ENCODE measurements at places on chromosomes 1 and 21.

DNA sequence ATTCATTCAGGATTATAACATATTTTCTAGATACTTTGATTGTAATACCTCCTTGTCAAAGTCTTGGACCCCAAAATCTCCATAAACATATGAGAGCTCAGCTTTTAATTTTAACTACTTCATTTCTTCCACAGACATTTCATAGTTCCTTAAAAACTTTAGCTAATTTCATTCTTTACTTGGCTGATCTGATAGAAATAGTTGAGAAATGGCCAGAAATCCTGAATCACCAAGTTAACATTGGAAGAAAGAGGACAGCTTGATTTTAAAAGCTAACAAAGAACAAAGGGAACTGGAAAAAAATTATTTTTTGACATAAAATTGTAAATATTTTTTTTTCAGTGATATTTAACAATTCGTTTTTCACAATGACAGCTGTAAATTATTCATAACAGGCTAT is 216.5 kb downstream of the NTNG1 start:
- DNase-seq = no peak

- DNase-seq = no peak
Measured at GRCh38 chr1:55965981-55966461, 613.3 kb downstream of the PLPP3 start.

DNA sequence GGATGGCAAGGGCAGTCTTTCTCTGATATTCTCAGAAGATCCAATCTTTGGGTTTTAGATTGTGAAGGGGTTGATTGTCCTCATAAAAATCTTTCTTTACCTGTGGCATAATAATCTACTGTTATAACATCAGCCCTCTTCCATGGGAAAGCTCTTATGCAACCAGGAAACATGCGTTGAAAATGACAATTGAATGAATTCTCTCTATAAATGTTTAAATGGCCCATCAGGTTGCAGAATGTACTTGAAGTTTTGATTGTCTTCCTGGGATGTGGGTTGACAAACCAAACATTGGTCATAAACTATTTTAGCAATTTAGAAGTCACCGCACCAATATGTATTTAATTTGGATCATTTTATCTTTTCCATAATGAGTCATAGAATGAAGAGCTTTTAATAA is 31.7 kb upstream of the ITLN1 start:
- no peak for DNase-seq

GRCh38 chr1:18360251-18360650 is 120.5 kb upstream of the KLHDC7A start:
- DNase-seq = no peak

- DNase-seq = no peak
Measured at GRCh38 chr1:89254658-89255287, 17.9 kb downstream of the GBP5 start.

- DNase-seq = no peak
Measured at GRCh38 chr21:29231756-29232529, 66.8 kb upstream of the BACH1 start.

GRCh38 chr1:40983286-40983685 is 3.8 kb downstream of the CTPS1 start:
- no peak for DNase-seq

DNA sequence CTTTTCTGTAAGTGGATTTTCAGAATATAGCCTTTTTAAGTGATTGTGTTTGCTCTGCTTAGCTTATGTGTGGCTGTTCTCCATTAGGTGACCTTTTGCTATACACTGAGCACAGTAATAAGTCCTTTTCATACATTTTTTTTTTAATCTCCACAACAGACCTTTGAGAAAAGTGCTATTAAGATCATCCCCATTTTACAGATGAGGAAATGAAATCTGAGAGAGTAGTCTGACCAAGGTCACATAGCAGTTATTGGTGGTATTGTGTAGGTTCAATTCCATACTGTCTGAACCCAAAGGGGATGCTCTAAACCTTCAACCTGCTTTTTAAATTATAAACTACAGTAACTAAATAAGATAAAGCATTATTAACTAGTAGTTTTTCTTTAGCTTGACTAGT is 1.7 kb downstream of the PRRC2C start:
- DNase-seq = no peak

DNA sequence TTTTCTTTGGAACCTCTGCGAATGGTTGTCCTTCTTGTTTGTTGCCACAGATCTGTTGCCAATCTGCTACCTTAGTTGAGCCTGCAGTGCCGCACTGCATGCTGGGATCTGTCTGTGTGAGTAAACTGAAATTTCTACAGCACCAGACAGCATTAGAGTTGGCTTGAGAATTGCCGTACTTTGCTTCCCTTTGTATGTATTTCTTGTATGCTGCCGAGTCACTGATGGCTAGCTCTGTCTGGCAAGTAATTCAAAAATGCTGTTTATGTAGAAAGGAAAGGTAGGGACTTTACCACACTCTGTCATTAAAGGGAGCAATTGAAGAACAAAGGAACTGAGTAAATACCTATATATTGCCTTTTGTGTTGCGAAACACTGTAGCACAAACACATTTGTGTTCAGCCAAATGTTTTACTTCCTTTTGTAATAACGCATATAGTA is 857.4 kb downstream of the USP25 start:
- peak; percentile 60 for DNase-seq

DNA sequence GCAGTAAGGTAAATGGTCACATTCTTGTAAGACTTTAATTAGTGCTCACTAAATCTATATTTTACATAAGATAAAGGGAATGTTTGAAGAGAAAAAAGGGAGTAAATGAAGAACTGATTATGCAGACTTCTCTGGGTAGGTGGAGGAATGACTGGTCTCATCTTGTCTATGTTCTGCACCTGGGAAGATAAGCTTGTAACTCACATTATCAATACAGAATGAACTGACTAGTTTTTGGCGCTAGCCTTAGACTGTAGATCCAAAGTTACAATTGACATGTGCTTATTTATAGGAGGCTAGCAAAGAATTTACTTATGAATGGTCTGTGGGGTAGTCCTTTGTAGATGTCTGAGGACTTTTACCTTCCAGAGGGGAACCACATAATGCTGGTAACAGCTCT is 214.9 kb upstream of the RAB4A start:
- no peak for DNase-seq

- no peak for DNase-seq
Measured at GRCh38 chr1:92817137-92817697, 14.6 kb upstream of the RPL5 start.

- DNase-seq = no peak
Measured at GRCh38 chr1:237045278-237046016, 3.5 kb downstream of the RYR2 start.

DNA sequence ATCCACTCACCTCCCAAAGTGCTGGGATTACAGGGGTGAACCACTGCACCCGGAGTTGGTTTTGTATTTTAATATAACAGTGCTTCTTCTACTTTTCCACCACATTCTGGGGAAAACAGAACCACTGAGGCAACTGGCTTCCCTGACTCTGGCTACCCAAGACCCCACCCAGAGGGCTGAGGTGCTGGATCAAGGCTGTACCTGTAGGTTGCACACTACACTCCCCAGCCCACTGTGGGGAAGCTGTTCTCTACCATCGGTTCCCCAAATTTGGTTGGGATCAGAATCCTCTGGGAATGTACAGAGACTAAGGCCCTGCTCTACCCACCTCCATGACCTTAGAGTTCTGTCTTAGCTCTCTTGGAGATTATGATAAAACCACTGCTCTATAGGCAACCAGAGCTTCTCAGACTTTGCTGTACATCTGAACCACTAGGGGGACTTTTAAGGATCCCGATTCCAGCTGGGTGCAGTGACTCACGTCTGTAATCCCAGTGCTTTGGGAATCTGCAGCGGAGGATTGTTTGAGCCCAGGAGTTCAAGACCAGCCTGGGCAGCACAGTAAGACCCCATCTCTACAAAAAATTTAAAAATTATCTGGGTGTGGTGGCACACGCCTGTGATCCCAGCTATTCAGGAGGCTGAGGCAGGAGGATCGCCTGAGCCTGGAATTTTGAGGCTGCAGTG is 51.6 kb downstream of the GNG4 start:
- DNase-seq = no peak

- no peak for DNase-seq
Measured at GRCh38 chr1:160647329-160647720, 481 bp upstream of the SLAMF1 start.

Data from uterus (tissue), 4 donors.